Activated CD4-positive, alpha-beta T cell treated with anti-CD3 and anti-CD28 coated beads, Interleukin-2, amount 10 ng/mL, durations not matched to agents 24 days and 14 days (primary cell): ENCODE measurements at places on chromosomes 5 and 9. TPM values are rescaled to one million over a fixed set of nuclear protein-coding genes. Genes with fewer than 3 reads are reported as not detected.

Gene CETN3
- 39.4 and 40.0 TPM in 2 replicates for total RNA-seq

Gene AQP7
- total RNA-seq: not detected in 2 replicates

Gene IFNK
- not detected in 2 replicates for total RNA-seq

Gene HMGCR
- total RNA-seq: 99.9 and 112 TPM in 2 replicates

Gene BTNL8
- 0.21 TPM in 1 of 2 replicates, not detected in the other for total RNA-seq

Gene GDA
- total RNA-seq: not detected in 2 replicates

Gene HMHB1
- not detected in 2 replicates for total RNA-seq

Gene SOX30
- 0.19 TPM in 1 of 2 replicates, not detected in the other for total RNA-seq

Gene IL9
- 0.75 TPM in 1 of 2 replicates, not detected in the other for total RNA-seq

Gene CDX1
- total RNA-seq: not detected in 2 replicates

Gene ZNF483
- 1.8 and 2.2 TPM in 2 replicates for total RNA-seq
